ENCODE measurements at places on chromosomes 13 and 19. TPM values are rescaled to one million over a fixed set of nuclear protein-coding genes. Genes with fewer than 3 reads are reported as not detected.

PSG7 gene
- total RNA-seq: not detected

DLEU7 gene
- total RNA-seq: 0.12 TPM

OR7C1 gene
- total RNA-seq: not detected

UBE2L5 gene
- not detected for total RNA-seq

IL12RB1 gene
- total RNA-seq: 3.4 TPM

ZNF100 gene
- 5.3 TPM for total RNA-seq

BEST2 gene
- not detected for total RNA-seq

COX6B2 gene
- total RNA-seq: not detected

ZNF813 gene
- total RNA-seq: 4.4 TPM

NCAN gene
- not detected for total RNA-seq

ZNF626 gene
- 1.6 TPM for total RNA-seq

ATP8B3 gene
- total RNA-seq: 1.8 TPM

ZSWIM4 gene
- 5.4 TPM for total RNA-seq

POU4F1 gene
- 1.9 TPM for total RNA-seq

UCHL3 gene
- 123 TPM for total RNA-seq

NOVA2 gene
- not detected for total RNA-seq

PSG1 gene
- total RNA-seq: not detected

NLRP4 gene
- total RNA-seq: 0.80 TPM

ERICH6B gene
- total RNA-seq: not detected

CD22 gene
- not detected for total RNA-seq

TEAD2 gene
- total RNA-seq: 29.0 TPM

RFPL4A gene
- 89.1 TPM for total RNA-seq

APLP1 gene
- 2.5 TPM for total RNA-seq

PRSS57 gene
- not detected for total RNA-seq

HIPK4 gene
- under 0.01 TPM for total RNA-seq

HCN2 gene
- 0.97 TPM for total RNA-seq

ZNF264 gene
- total RNA-seq: 49.2 TPM

HS6ST3 gene
- total RNA-seq: 1.6 TPM

FLT1 gene
- 4.2 TPM for total RNA-seq

PRRG2 gene
- total RNA-seq: 5.8 TPM

CHAMP1 gene
- total RNA-seq: 5.2 TPM

ACER1 gene
- not detected for total RNA-seq

EPS8L1 gene
- total RNA-seq: 4.9 TPM

ZNF441 gene
- total RNA-seq: 2.3 TPM

SMAD9 gene
- 0.30 TPM for total RNA-seq

SLC25A42 gene
- total RNA-seq: 6.2 TPM

RYR1 gene
- total RNA-seq: 0.03 TPM

SEMA6B gene
- 3.2 TPM for total RNA-seq

PLPP2 gene
- total RNA-seq: 54.6 TPM

CLEC17A gene
- total RNA-seq: 0.42 TPM

COL4A2 gene
- total RNA-seq: 247 TPM

JSRP1 gene
- 1.6 TPM for total RNA-seq

RFC3 gene
- total RNA-seq: 56.9 TPM

LRP3 gene
- total RNA-seq: 8.4 TPM

ZNF653 gene
- total RNA-seq: 10.3 TPM

TNNT1 gene
- total RNA-seq: 23.9 TPM

LRRC4B gene
- 5.6 TPM for total RNA-seq

KLK12 gene
- not detected for total RNA-seq

USHBP1 gene
- total RNA-seq: not detected

PLK5 gene
- not detected for total RNA-seq

NRTN gene
- total RNA-seq: 0.11 TPM

CBY2 gene
- not detected for total RNA-seq

ELAVL1 gene
- 38.5 TPM for total RNA-seq

ZNF541 gene
- not detected for total RNA-seq

ZFP82 gene
- total RNA-seq: 10.3 TPM

SPACA4 gene
- not detected for total RNA-seq

SERP2 gene
- 1.9 TPM for total RNA-seq
